NCI-H1105 (cell line): ENCODE measurements at places on chromosomes 7 and 10.

- no peak for DNase-seq
Measured at GRCh38 chr7:148172920-148173319, 417.6 kb upstream of the C7orf33 start.

- no peak for DNase-seq
Measured at GRCh38 chr10:45053569-45054100, 52.9 kb downstream of the ZNF22 start.

DNA sequence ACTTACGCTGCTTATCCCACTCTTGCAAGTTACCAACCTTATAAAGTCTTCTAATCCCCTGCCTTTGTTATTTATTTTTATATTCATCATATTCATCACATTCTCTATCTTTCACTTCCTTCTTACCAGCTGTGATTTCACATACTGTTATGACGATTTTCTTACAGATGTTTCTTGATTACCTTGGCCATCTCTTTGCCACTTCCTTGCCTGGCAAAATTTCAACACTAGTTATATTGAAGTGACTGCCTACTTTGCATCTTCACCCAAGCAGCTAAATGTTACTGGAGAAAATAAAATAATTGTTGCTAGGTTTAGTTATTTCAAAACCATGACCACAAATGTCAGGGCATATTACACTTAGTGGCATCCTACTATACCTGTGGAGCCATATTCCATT, 8.8 kb upstream of the STEAP4 start:
- no peak for DNase-seq

GRCh38 chr10:59977486-59977885, 71.1 kb upstream of the CCDC6 start:
- DNase-seq = no peak

DNA sequence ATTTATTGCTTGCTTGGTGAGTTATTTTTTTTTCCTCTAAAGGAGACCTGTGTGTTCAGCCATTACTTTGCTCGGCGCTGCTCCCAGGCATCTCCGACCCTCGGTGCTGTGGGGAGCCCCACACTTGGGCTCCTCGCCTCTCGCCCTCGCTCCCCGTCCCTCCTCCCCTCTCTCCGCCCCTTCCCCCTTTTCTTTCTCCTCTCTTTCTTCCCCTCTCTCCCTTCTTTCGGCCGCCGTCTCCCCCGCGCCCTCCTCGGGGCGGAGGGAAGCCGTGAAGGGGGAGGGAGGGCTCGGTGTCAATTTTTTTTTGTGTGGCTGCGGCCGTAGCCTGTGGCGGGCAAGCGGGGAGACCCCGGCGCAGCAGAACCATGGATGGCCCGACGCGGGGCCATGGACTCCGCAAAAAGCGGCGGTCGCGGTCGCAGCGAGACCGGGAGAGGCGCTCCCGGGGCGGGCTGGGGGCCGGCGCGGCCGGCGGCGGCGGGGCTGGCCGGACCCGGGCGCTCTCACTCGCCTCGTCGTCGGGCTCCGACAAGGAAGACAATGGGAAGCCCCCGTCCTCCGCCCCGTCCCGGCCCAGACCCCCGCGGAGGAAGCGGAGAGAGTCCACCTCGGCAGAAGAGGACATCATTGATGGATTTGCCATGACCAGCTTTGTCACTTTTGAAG, 1.1 kb downstream of the AUTS2 start:
- peak; percentile 41 for DNase-seq

DNA sequence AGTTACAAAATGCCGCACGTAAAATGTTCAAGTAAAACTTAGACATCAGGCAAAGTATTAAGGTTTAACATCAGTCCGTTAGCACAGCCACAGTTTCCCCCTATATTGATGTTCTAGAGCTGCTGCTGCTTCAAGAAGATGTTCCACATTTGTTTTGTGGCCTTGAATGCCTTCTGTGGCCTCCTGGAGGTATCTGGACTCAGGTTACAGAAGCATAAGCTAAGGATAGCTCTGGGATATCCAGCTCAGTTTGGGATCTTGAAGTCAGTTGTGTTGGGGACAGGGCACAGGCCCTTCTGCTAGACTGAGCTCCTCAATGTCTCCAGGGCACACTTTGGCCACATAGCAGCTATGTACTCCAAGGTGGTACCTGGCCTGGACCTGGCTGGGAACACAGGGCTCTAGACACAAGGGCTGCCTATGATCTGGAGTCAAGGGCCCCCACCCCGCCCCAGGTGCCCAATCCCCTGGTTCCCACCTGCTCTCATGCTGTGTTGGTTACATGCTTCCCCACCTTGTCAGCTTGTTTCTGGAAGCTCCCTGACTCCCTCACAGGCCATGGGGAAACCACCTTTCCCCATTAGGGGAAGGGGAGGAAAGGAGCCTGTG, 4.7 kb downstream of the PYROXD2 start:
- no peak for DNase-seq

GRCh38 chr7:151167197-151167961, at the start of gene GBX1:
GBX1 (minus strand) TSS chr7:151167694; CDS start chr7:151167548, 146 bp downstream.
- DNase-seq = peak; percentile 28

GRCh38 chr7:100156331-100157068, 2.0 kb downstream of the TRAPPC14 start:
- no peak for DNase-seq

- no peak for DNase-seq
Measured at GRCh38 chr10:24897326-24897926, 55.0 kb downstream of the PRTFDC1 start.

DNA sequence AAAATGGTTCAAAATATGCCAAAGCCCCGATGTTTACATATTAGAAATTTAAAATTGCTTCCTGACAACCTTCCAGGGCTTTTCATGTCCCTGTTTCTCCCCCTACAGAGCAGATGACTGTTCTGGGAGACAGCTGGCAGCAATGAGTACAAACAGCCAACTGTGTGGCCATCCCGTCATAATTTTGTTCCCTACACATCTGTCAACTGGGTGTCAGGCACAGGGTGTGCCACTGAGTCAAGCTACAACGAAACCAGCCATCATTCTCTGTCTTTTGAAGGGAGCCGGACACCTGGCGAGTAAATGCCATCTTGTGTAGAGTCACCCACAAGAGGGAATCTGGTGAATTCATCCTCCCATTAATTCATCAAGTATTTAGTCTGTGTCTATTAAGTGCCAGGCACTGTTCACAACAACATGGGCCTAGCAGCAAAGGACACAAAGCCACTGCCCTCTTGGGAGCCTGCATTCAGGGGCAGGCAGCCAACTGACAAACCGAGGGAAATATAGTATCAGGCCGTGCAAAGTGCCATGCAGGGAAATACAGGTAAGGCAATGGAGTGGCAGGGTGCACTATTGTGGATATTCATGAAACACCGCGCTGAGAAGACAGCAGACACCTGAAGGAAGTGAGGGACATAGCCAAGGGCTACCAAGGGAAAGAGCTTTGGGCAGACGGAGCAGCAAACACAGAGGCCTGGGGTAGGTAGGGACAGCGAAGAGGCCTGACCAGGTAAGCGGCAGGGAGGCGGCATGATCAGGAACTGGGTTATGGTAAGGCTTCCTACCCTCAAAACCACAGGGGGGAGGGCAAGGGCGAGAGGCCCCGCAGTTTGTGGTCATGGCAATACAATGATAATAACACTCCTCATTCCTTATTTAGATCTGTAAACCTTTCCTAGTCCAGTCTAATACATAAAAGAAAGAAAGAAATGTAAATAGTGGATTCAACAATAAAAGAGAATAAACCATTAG, 213.6 kb downstream of the FAM107B start:
- no peak for DNase-seq

DNA sequence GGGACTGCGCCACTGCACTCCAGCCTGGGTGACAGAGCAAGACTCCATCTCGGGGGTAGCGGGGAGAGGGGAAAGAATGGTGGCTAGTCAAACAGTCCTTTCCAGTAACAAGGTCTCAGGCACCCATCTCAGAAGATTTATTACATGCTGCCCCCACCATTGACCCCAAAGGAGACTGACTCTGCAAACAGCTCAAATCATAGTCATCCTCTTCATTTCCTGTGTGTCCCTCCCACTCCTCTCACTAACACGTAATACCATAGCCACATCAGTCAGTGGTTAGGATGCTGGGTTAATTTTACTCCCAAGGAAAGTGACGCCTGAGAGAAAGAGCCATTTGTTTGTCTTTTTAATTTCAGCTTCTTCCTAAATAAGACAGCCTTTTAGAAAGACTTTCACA, 56.6 kb upstream of the BET1 start:
- DNase-seq = no peak

DNA sequence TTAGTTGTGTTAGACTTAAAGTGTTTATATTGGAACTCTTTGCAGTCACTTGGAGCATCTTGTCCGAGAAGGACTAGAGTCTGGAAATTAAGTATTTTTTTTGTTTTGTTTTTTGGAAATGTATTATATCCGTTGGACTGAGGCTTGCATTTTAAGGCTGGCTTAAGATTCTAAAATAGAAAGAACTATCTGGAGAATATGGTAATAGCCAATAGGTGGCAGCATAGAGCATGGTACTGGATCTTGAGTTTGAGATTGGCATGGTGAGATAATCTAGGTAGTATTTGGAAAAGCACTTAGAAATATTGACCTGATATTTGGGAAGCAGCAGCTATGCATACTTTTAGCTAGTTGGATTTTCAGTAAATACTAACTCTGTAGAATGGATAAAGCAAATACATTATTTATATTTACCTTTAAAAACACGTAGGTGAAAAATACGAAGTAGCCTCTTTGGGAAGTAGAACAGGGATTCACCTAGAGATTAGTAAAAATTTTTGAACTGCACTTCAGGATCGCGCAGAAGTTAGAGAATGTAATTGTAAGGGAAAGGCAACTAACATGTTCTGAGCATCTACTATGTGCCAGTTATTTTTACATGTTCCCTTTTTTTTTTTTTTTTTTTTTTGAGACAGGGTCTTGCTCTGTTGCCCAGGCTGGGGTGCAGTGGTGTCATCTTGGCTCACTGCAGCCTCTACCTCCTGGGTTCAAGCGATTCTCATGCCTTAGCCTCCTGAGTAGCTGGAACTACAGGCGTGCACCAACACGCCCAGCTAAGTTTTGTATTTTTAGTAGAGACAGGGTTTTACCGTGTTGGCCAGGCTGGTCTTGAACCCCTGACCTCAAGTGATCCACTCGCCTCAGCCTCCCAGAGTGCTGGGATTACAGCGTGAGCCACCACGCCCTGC, 78.6 kb downstream of the LCOR start:
- DNase-seq = no peak

DNA sequence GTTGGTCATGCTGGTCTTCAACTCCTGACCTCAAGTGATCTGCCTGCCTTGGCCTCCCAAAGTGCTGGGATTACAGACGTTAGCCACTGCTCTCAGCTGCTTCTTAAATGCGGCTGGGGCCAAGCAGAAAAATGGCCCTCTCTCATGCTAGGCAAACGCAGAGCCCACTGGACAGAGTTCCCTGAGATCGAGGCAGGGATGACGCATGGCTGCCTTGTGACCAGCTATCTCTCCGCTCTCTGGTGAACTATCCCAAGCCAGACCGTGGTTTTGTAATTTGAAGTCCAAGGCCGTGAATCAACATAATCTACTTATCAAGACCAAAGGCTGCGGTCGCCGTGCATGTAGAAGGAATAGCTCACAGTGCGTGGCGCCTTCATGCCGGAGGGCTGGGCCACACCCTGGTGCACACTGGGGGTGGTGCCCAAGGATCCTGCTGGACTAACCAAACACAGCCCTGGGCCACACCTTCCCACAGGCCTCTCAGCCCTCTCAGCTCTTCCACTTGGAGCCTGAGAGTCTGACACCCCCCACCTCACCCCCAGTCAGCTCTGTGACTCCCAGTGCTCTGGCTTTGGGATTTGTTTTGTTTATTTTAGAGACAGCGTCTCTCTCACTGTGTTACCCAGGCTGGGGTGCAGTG, 88.1 kb upstream of the CUX1 start:
- no peak for DNase-seq

- no peak for DNase-seq
Measured at GRCh38 chr7:26485367-26485934, 193.8 kb downstream of the SNX10 start.

DNA sequence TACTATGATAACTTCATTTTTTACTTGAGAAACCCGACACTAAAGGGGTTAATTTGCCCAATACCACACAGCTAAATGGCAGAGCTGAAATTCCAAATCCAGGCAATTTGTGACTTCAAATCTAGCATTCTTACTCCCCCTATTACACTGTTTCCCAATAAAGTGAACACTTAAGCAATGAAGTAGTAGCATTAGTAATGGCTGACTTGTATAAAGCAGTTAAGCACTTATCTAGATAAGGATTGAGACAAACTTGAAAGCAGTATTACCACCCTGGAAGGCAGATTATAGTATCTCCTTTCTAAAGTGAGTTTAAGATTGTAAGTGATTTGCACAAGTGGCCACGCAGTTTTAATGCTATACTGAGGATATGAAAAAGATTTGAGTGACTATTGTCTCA, 39.3 kb downstream of the WASL start:
- no peak for DNase-seq
